ENCODE measurements at places on chromosomes 16 and 17. TPM values are rescaled to one million over a fixed set of nuclear protein-coding genes. Genes with fewer than 3 reads are reported as not detected.

The PYDC1 gene
- total RNA-seq: not detected

The PTGES3L gene
- total RNA-seq: not detected

The TMEM100 gene
- 0.25 TPM for total RNA-seq

The ACAP1 gene
- total RNA-seq: 2.2 TPM

The AARS1 gene
- 114 TPM for total RNA-seq

The GUCY2D gene
- total RNA-seq: not detected

The TNFSF13 gene
- total RNA-seq: 3.4 TPM

The KRT24 gene
- not detected for total RNA-seq

The PRR35 gene
- total RNA-seq: not detected

The CCL22 gene
- not detected for total RNA-seq

The EIF5A gene
- total RNA-seq: 541 TPM

The TMEM170A gene
- 11.9 TPM for total RNA-seq

The SPIRE2 gene
- 0.79 TPM for total RNA-seq

The SLC47A1 gene
- total RNA-seq: 3.4 TPM

The MSLN gene
- not detected for total RNA-seq

The ALDOC gene
- total RNA-seq: 33.3 TPM

The VMO1 gene
- total RNA-seq: 0.92 TPM

The GNGT2 gene
- total RNA-seq: 0.66 TPM

The RAP1GAP2 gene
- 0.99 TPM for total RNA-seq

The SMIM36 gene
- not detected for total RNA-seq

The MYH1 gene
- total RNA-seq: not detected

The TMEM220 gene
- total RNA-seq: 5.1 TPM

The TEX19 gene
- not detected for total RNA-seq

The OR3A3 gene
- not detected for total RNA-seq

The ABCC3 gene
- 5.4 TPM for total RNA-seq

The TMED6 gene
- 0.13 TPM for total RNA-seq

The ABCA10 gene
- total RNA-seq: 1.2 TPM

The WNT3 gene
- 0.66 TPM for total RNA-seq

The GID4 gene
- total RNA-seq: 5.3 TPM

The CEMP1 gene
- total RNA-seq: 0.12 TPM

The PLD6 gene
- total RNA-seq: 3.5 TPM

The PARD6A gene
- 3.4 TPM for total RNA-seq

The TRIM16 gene
- total RNA-seq: 39.5 TPM

The NOD2 gene
- 0.06 TPM for total RNA-seq

The ENPP7 gene
- not detected for total RNA-seq

The DLX4 gene
- not detected for total RNA-seq

The CLDN7 gene
- 3.5 TPM for total RNA-seq

The AHSP gene
- not detected for total RNA-seq

The KRTAP4-1 gene
- not detected for total RNA-seq

The GRIN2A gene
- under 0.01 TPM for total RNA-seq

The RCVRN gene
- not detected for total RNA-seq

The KRT27 gene
- not detected for total RNA-seq

The TSPOAP1 gene
- not detected for total RNA-seq
